ENCODE measurements at places on chromosomes 4 and X.

GRCh38 chr4:99852199-99852749, 35.6 kb downstream of the DAPP1 start:
- DNase-seq: no peak

DNA sequence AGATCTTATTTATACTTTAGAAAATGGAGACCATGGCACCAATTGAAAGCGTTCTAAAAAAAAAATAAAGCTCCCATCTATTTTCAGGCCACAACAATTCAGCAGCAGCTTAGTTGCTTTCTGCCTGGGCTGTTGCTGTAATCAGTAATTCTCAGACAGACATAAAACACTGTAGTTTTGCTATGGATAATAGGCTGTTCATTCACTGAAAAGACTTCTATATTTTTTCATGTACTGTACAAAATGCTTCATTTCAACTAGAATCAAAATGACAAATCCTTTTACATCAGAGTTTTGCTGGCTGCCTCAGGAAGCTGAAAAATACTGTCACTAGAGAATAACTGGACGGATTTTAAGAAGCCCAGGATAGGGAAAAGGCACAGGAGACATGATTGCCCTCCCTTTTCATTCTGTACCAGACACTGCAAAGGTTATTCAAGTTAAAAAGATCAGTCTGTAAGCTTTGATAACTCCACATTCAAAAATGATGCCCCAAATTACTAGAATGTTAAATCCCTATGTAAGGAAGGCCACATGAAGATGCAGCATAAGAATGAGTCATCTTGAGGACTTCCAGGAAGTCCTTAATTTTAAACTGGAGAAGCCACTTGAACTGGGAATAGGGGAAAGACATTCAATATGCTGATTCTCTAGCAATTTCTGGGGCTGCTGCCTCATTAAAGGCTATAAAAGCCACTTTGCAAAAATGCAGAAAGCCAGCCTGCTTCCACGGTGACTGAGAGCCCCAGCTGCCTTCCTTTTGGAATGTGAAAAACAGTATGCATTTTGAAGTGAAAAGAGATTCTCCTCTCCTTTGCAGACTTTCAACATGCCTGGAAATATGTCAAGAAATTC, 403.2 kb upstream of the RASGEF1B start:
- DNase-seq: no peak

- DNase-seq: no peak
Measured at GRCh38 chr4:73007526-73008100, 61.9 kb downstream of the COX18 start.

- no peak for DNase-seq
Measured at GRCh38 chr4:145186729-145187128, 6.3 kb upstream of the OTUD4 start.

- DNase-seq: no peak
Measured at GRCh38 chr4:185394568-185395237, 1.0 kb downstream of the LRP2BP start.

GRCh38 chr4:45409536-45409935, 683.2 kb upstream of the GNPDA2 start:
- DNase-seq: no peak

DNA sequence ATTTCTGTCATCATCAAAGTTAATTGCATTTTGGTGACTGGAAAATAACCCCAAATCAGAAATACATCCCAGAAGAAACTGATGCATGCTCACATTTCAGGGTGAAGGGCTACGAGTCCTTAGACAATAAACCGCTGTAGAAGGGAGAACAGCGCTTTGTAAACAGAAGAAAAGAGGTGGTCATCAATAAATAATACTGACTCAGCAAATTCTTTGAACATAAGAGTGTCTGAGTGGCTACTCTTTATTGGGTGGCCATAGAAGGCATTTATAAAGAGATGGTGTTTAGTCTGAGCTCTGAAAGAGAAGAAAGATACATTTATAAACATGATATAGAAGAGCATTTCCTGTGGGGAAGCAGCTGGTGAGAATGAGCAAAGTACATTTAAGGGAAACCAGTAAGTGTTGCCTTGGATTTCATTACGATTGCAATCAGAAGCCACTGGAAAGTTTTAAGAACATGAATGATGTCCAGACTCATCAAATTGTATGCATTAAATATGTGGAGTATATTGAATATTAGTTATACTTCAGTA, 246.9 kb upstream of the GIMD1 start:
- DNase-seq: no peak

DNA sequence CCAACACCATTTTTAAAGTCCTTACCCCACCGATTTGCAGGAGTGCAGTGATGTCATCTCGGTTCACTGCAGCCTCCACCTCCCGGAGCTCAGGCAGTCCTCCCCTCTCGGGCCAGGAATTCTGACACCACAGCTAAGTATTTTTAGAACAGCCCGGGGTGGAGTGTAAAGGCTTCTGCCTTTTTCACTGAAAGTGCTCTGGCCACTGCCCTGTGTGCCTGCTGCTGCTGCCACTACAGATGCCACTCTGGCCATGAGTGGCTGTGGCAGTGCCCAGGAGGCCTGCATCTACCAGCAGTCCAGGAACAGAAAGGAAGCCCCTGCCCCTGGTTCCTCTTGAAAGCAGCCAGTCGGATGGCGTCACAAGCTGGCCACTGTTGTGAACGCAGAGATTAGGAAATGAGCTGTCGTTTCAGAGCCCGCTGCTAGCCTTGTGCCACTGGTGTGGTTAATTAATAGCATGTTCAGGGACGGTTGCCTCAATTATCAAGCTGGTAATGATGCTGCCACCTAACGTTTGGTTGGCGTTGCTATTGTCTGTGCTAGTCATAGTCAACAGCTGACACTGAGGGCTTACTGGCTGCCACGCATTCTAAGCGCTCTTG, 23.6 kb upstream of the TBC1D14 start:
- no peak for DNase-seq

GRCh38 chr4:175065228-175065627, 147.1 kb downstream of the ADAM29 start:
- DNase-seq: no peak

DNA sequence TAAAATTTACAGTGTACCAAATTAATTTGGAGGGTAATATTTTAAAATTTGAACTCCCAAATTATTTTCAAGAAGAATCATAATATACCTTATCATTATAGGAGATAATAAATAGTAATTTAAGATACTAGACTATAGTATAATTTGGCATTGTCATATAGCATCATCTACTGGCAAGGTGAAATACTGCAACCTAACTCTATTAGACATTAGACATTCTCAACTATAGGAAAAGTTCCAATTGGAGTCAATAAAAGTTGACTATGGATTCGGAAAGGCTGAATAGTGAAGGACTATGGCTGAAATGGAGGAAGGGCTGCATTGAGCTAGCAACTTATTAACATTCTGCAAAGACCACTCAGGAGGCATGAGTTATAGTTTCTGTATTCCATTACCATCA, 113.0 kb downstream of the PRDM5 start:
- DNase-seq: no peak

- no peak for DNase-seq
Measured at GRCh38 chrX:9659571-9660195, 106.0 kb downstream of the GPR143 start.

GRCh38 chr4:164095313-164096110, 601.0 kb downstream of the TMA16 start:
- no peak for DNase-seq

- no peak for DNase-seq
Measured at GRCh38 chr4:98909646-98910401, 19.1 kb downstream of the EIF4E start.

GRCh38 chr4:175325230-175325629, 407.1 kb downstream of the ADAM29 start:
- no peak for DNase-seq

GRCh38 chrX:50967736-50968135, 57.2 kb downstream of the BMP15 start:
- DNase-seq: no peak

GRCh38 chr4:11735651-11736050, 307.0 kb upstream of the HS3ST1 start:
- no peak for DNase-seq
